ENCODE measurements at places on chromosomes 2 and 18. TPM values are rescaled to one million over a fixed set of nuclear protein-coding genes. Genes with fewer than 3 reads are reported as not detected.

Gene ARHGAP28
- total RNA-seq: 0.08 TPM

Gene KCNF1
- total RNA-seq: 43.9 TPM

Gene SERPINB2
- total RNA-seq: not detected

Gene DLX1
- 3.2 TPM for total RNA-seq

Gene NXPH2
- not detected for total RNA-seq

Data from A549 treated with ZK216348 at 1 μM for 4 hours (cell line).